Transverse colon (tissue), 4 donors: ENCODE measurements at places on chromosomes 4 and X. TPM values are rescaled to one million over a fixed set of nuclear protein-coding genes. Genes with fewer than 3 reads are reported as not detected.

- peak overlapping the region; percentile 2 for H3K27ac ChIP-seq
- H3K36me3 ChIP-seq: no peaks in the 10 kb centered on the region
- no peaks in the 10 kb centered on the region for H3K27me3 ChIP-seq
- no peak for DNase-seq
Observed at GRCh38 chrX:16842684-16843083, 27.5 kb downstream of the RBBP7 start.

- no peak for DNase-seq
- H3K27ac ChIP-seq: no peak overlapping the region
- no peaks in the 10 kb centered on the region for H3K36me3 ChIP-seq
- no peaks in the 10 kb centered on the region for H3K27me3 ChIP-seq
- H3K4me3 ChIP-seq: no peak overlapping the region
Observed at GRCh38 chr4:19051831-19052230, 1030.3 kb upstream of the LCORL start.

DNA sequence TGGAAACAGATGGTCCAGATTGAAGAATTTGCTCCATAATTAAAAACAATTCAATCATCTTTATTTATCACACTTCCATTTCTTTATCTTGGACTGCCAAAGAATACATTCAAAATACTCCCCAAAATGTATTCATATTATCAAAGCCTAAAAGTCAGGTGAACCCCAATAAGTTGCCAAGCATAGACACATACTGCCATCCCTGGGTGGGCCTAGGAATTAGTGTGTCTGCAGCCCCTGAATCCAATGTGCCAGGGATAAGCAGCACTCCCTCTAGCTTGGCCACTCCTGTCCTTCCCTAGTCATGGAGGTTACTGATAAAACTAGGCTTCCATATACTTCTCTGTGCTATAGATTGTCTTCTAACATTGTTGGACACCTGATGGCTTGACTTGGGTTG, 199.9 kb downstream of the TENM3 start:
- H3K36me3 ChIP-seq: no peaks in the 10 kb centered on the region
- no peak overlapping the region for H3K4me3 ChIP-seq
- no peak for DNase-seq
- peaks cover 21% of the 10 kb centered on the region for H3K27me3 ChIP-seq

GRCh38 chr4:98614094-98614493, 44.3 kb downstream of the TSPAN5 start:
- H3K27ac ChIP-seq: no peak overlapping the region
- H3K27me3 ChIP-seq: no peaks in the 10 kb centered on the region
- no peak for DNase-seq
- no peaks in the 10 kb centered on the region for H3K4me1 ChIP-seq
- H3K36me3 ChIP-seq: no peaks in the 10 kb centered on the region
- no peak overlapping the region for H3K4me3 ChIP-seq

AR gene
- total RNA-seq: 2.0 TPM
